ENCODE measurements at places on chromosomes 5 and 9. TPM values are rescaled to one million over a fixed set of nuclear protein-coding genes. Genes with fewer than 3 reads are reported as not detected.

- peaks cover 18% of the 10 kb centered on the region for H3K4me1 ChIP-seq
- H3K27me3 ChIP-seq = peaks cover 3% of the 10 kb centered on the region
- H3K4me3 ChIP-seq = no peak overlapping the region
- H3K27ac ChIP-seq = no peak overlapping the region
- H3K36me3 ChIP-seq = no peaks in the 10 kb centered on the region
Measured at GRCh38 chr9:126857261-126857960, 3.0 kb upstream of the ZBTB34 start.

- H3K27ac ChIP-seq = no peak overlapping the region
- DNase-seq = no peak
- H3K4me3 ChIP-seq = no peak overlapping the region
- H3K36me3 ChIP-seq = no peaks in the 10 kb centered on the region
Measured at GRCh38 chr5:149470942-149471341, 80.3 kb downstream of the CSNK1A1 start.

DNA sequence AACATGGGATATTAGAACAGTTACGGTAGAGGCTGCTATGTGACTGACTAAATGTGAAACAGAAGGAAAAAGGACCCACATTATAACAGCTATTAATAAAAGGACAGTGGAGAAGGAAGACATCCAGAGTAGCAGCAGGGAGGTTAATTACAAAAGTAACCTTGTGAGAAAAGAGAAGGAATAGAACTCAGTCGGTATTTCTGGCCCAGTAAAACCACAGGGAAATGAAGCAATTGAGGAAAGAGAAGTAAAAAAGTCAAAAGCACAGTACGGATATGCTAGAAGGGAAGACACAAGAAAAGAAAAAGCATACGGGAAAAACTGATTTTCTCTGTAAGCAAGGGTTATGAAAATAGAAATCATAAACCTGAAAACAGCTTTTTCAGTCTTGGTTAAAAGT, 164.7 kb downstream of the RFX3 start:
- H3K27ac ChIP-seq = no peak overlapping the region
- H3K4me3 ChIP-seq = no peak overlapping the region
- H3K4me1 ChIP-seq = no peaks in the 10 kb centered on the region
- no peaks in the 10 kb centered on the region for H3K27me3 ChIP-seq

GRCh38 chr5:125152461-125153189, 406.2 kb upstream of the ZNF608 start:
- H3K36me3 ChIP-seq = no peaks in the 10 kb centered on the region
- H3K27ac ChIP-seq = no peak overlapping the region
- no peak overlapping the region for H3K4me3 ChIP-seq
- no peak for DNase-seq
- H3K4me1 ChIP-seq = no peaks in the 10 kb centered on the region

GRCh38 chr9:82128011-82128696, 139.6 kb downstream of the SPATA31D1 start:
- no peak overlapping the region for H3K27ac ChIP-seq
- H3K27me3 ChIP-seq = no peaks in the 10 kb centered on the region
- H3K4me3 ChIP-seq = no peak overlapping the region
- H3K36me3 ChIP-seq = no peaks in the 10 kb centered on the region
- no peaks in the 10 kb centered on the region for H3K4me1 ChIP-seq

- no peak overlapping the region for H3K4me3 ChIP-seq
- no peaks in the 10 kb centered on the region for H3K27me3 ChIP-seq
- H3K27ac ChIP-seq = no peak overlapping the region
Measured at GRCh38 chr5:93246090-93246855, 334.7 kb downstream of the NR2F1-AS1 start.

DNA sequence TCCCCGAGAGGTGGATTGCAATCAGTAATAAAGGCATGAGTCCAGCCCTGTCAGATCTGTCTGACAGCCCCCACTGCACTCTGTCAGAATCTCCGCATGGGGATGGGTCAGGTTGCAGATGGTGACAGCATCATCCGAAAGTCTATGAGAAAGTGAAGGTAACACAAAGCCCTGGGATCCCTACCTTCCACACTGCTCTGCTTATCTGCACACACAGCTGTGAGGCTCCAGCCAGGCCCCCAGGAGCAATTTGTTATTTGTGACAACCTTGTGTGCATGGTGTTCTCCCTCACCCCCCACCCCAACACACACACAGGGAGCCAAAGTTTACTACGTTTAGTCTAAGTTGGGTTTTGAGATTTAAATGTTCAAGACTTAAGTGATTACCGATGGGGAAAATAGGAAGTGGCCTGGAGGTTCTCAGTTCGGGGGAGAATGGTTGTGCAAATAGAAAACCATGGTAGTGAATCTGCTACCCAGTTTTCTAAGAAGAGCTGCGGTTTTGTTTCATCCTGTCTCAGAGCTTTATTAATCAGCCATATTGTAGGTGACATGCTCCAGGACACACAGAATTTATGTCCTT, 92.7 kb downstream of the SV2C start:
- H3K36me3 ChIP-seq = no peaks in the 10 kb centered on the region
- H3K4me3 ChIP-seq = peak overlapping the region; percentile 8
- peaks cover 17% of the 10 kb centered on the region for H3K4me1 ChIP-seq
- no peaks in the 10 kb centered on the region for H3K27me3 ChIP-seq
- no peak for DNase-seq

DNA sequence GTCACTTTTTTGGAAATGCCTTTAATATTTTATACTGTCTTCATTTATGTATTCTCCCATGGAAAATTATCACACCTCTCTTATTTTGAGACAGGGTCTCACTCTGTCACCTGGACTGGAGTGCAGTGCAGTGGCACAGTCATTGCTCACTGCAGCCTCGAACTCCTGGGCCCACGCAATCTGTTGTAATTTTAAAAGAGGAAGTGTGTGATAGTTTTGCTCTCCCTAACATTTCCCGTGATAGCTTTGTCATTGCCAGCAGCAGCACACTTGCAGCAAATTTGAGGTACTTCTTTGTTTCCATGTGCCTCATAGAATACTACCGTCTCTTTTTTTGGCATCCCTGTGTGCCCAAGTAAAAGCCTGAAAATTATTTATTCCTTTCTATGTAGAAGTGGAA, 103.5 kb downstream of the RNF180 start:
- no peak overlapping the region for H3K27ac ChIP-seq
- H3K4me1 ChIP-seq = no peaks in the 10 kb centered on the region
- no peak overlapping the region for H3K4me3 ChIP-seq

- H3K4me3 ChIP-seq = no peak overlapping the region
- no peaks in the 10 kb centered on the region for H3K36me3 ChIP-seq
- no peak for DNase-seq
- H3K4me1 ChIP-seq = no peaks in the 10 kb centered on the region
Measured at GRCh38 chr5:77235846-77236721, 25.6 kb downstream of the PDE8B start.

DNA sequence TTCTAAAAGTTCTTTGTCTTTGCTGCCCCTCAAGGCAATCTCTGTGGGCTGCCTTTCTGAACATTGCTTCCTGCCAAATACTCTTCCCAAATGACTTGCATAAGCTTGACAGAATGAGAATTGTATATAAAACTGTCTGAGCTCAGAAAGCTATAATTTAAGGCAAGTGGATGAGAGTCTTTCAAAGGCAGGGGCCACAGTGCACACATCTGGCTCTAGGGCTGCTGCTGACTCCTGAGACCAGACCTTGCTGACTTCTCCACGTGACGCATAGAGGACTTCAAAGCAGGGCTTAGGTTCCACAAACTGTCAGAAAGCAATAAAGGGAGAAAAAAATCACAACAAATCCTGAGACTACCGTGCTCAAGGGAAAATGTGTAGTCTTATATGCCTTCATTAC, 79.4 kb upstream of the DIRAS2 start:
- DNase-seq = no peak
- H3K4me3 ChIP-seq = no peak overlapping the region
- no peaks in the 10 kb centered on the region for H3K36me3 ChIP-seq
- H3K4me1 ChIP-seq = no peaks in the 10 kb centered on the region
- H3K27ac ChIP-seq = no peak overlapping the region
- H3K27me3 ChIP-seq = no peaks in the 10 kb centered on the region

DNA sequence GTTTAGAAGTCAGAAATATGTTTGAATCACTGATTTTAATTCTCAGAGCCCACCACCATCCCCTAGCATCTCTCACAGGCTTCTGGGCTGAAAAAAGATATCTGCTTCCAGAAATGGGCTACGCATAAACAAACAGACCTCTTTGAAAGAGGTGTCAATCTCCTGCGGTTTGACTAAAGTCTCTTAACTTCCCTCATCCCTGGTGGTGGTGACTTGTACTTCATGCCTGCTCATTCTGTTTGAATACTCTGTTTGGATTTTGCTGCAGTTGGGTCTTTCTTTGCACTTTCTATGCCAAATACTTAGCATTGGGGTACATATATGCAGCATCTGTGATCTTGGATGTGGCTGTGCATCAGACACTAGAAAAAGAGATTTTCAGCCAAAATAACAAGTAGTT, 157.2 kb upstream of the ATP10B start:
- H3K27me3 ChIP-seq = no peaks in the 10 kb centered on the region
- no peak overlapping the region for H3K27ac ChIP-seq
- no peak for DNase-seq
- no peaks in the 10 kb centered on the region for H3K36me3 ChIP-seq

- no peaks in the 10 kb centered on the region for H3K27me3 ChIP-seq
- no peaks in the 10 kb centered on the region for H3K4me1 ChIP-seq
- H3K27ac ChIP-seq = no peak overlapping the region
- peaks cover 9% of the 10 kb centered on the region for H3K36me3 ChIP-seq
Measured at GRCh38 chr5:36162810-36163486, 11.0 kb downstream of the SKP2 start.

GRCh38 chr5:143213231-143213850, 190.1 kb downstream of the NR3C1 start:
- no peak for DNase-seq
- H3K27ac ChIP-seq = peak overlapping the region; percentile 63
- H3K36me3 ChIP-seq = no peaks in the 10 kb centered on the region
- H3K4me1 ChIP-seq = no peaks in the 10 kb centered on the region

GRCh38 chr5:95251185-95251584, 33.7 kb downstream of the MCTP1 start:
- no peak overlapping the region for H3K27ac ChIP-seq
- DNase-seq = no peak
- no peaks in the 10 kb centered on the region for H3K36me3 ChIP-seq
- H3K4me1 ChIP-seq = no peaks in the 10 kb centered on the region
- H3K27me3 ChIP-seq = no peaks in the 10 kb centered on the region

DNA sequence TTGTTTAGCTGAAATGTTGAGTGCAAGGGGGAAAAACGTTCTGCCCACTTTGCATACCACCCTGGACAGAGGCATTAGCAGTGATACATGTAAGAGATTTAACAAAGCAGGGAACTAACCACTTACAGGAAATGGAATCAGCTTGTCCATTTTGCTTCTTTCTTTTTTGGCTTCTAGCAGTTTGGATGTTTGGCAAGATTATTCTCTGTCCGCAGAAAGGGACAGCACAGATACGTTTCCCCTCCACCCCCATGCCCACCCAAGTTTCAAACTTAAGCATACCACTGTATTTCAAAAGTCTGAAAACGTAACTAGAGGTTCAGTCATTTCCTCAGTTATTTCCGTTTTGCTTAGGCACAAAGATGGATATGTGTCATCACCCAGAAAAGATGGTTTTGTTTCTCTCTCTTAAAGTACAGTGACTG, 118.4 kb downstream of the GDNF start:
- no peaks in the 10 kb centered on the region for H3K4me1 ChIP-seq
- H3K36me3 ChIP-seq = no peaks in the 10 kb centered on the region
- no peak overlapping the region for H3K27ac ChIP-seq
- no peak overlapping the region for H3K4me3 ChIP-seq

GRCh38 chr5:14594378-14595074, 12.9 kb downstream of the OTULINL start:
- peaks cover 82% of the 10 kb centered on the region for H3K4me1 ChIP-seq
- H3K27ac ChIP-seq = peak overlapping the region; percentile 38
- H3K4me3 ChIP-seq = peak overlapping the region; percentile 51
- no peak for DNase-seq
- H3K36me3 ChIP-seq = no peaks in the 10 kb centered on the region

- H3K4me1 ChIP-seq = no peaks in the 10 kb centered on the region
- no peak overlapping the region for H3K27ac ChIP-seq
- no peak for DNase-seq
- no peaks in the 10 kb centered on the region for H3K27me3 ChIP-seq
- H3K36me3 ChIP-seq = no peaks in the 10 kb centered on the region
Measured at GRCh38 chr5:154146409-154146808, 44.1 kb upstream of the GALNT10 start.

- no peak for DNase-seq
- H3K4me3 ChIP-seq = no peak overlapping the region
- no peaks in the 10 kb centered on the region for H3K4me1 ChIP-seq
- no peaks in the 10 kb centered on the region for H3K36me3 ChIP-seq
- no peaks in the 10 kb centered on the region for H3K27me3 ChIP-seq
Measured at GRCh38 chr5:52378237-52378636, 409.5 kb upstream of the ITGA1 start.

GRCh38 chr9:116209414-116210116, 56.0 kb downstream of the PAPPA start:
- no peak for DNase-seq
- no peak overlapping the region for H3K27ac ChIP-seq
- no peaks in the 10 kb centered on the region for H3K27me3 ChIP-seq
- no peaks in the 10 kb centered on the region for H3K4me1 ChIP-seq
- no peaks in the 10 kb centered on the region for H3K36me3 ChIP-seq

DNA sequence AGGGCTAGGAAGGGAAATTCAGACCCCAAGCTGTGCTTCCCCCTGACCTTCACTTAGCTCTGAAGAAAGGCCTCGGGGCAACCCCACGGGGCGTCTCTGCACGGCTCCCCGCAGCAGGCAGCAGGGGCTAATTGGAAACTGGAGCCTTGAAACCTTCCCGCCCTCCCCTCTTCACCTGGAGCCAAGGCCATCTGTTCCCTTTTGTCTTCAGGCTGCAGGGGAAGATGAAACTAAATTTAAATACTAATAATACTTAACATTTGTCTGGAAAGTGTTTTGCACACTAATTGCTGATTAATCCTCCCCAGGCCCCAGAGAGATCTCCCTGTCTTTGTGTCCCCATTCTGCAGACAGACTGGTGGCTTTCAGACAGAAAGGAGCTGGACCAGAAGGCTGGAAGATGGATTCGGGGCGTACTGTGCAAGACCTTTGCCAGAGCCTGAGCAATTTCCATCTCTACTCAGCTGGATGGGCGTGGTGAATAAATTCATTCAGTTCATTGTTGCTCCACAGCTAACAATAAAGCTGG, 34.1 kb upstream of the CPLX2 start:
- H3K4me1 ChIP-seq = no peaks in the 10 kb centered on the region
- no peaks in the 10 kb centered on the region for H3K27me3 ChIP-seq
- DNase-seq = no peak
- H3K27ac ChIP-seq = no peak overlapping the region
- H3K4me3 ChIP-seq = no peak overlapping the region

- H3K27ac ChIP-seq = no peak overlapping the region
- H3K4me3 ChIP-seq = no peak overlapping the region
- H3K4me1 ChIP-seq = no peaks in the 10 kb centered on the region
- H3K36me3 ChIP-seq = no peaks in the 10 kb centered on the region
Measured at GRCh38 chr9:113499153-113499875, 35.8 kb downstream of the RGS3 start.

GRCh38 chr9:75658301-75658905, 232.1 kb upstream of the PCSK5 start:
- DNase-seq = no peak
- H3K27ac ChIP-seq = no peak overlapping the region
- no peaks in the 10 kb centered on the region for H3K36me3 ChIP-seq
- no peak overlapping the region for H3K4me3 ChIP-seq
- no peaks in the 10 kb centered on the region for H3K27me3 ChIP-seq
- no peaks in the 10 kb centered on the region for H3K4me1 ChIP-seq

- no peak overlapping the region for H3K27ac ChIP-seq
- H3K4me3 ChIP-seq = no peak overlapping the region
- DNase-seq = no peak
- H3K36me3 ChIP-seq = no peaks in the 10 kb centered on the region
Measured at GRCh38 chr9:113364951-113365350, 11.8 kb downstream of the HDHD3 start.

- H3K4me3 ChIP-seq = no peak overlapping the region
- no peaks in the 10 kb centered on the region for H3K36me3 ChIP-seq
- no peak for DNase-seq
- H3K27me3 ChIP-seq = no peaks in the 10 kb centered on the region
Measured at GRCh38 chr5:111389390-111390082, 122.8 kb downstream of the STARD4 start.

The INSL4 gene
- not detected for polyA plus RNA-seq

The HSPA5 gene
- polyA plus RNA-seq = 251 TPM

The NPM1 gene
- polyA plus RNA-seq = 603 TPM

All from CD8-positive, alpha-beta memory T cell (primary cell).